ENCODE measurements at places on chromosomes 11 and 22.

DNA sequence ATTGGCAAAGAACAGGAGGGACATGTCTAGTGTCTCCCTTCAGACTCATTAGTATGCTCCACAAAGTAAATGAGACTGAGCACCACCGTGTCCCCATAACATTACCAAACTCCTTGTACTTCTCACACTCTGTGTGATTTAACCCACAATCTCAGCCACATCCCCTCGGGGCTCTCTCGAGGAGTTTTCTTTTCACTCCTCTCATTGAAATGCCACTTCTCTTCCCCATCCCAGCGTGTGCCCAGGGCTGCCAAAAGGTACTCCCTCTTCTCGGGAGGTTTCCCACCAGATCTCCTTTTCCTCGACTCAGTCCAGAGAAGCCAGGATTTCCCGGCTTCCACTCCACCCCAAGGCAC is 1.1 kb downstream of the RBFOX2 start:
- no peak for DNase-seq

- DNase-seq: no peak
These were observed 6.5 kb downstream of the ALX4 start for GRCh38 chr11:44303401-44303938.

DNA sequence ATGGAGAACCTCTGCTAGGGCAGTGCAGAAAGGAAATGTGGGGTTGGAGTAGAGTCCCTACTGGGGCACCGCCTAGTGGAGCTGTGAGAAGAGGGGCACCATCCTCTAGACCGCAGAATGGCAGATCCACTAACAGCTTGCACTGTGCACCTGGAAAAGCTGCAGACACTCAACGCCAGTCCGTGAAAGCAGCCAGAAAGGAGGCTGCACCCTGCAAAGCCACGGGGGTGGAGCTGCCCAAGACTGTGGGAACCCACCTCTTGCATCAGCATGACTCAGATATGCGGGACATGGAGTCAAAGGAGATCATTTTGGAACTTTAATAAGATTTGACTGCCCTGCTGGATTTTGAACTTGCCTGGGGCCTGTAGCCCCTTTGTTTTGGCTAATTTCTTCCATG is 8.7 kb downstream of the TSKU start:
- DNase-seq: no peak

DNA sequence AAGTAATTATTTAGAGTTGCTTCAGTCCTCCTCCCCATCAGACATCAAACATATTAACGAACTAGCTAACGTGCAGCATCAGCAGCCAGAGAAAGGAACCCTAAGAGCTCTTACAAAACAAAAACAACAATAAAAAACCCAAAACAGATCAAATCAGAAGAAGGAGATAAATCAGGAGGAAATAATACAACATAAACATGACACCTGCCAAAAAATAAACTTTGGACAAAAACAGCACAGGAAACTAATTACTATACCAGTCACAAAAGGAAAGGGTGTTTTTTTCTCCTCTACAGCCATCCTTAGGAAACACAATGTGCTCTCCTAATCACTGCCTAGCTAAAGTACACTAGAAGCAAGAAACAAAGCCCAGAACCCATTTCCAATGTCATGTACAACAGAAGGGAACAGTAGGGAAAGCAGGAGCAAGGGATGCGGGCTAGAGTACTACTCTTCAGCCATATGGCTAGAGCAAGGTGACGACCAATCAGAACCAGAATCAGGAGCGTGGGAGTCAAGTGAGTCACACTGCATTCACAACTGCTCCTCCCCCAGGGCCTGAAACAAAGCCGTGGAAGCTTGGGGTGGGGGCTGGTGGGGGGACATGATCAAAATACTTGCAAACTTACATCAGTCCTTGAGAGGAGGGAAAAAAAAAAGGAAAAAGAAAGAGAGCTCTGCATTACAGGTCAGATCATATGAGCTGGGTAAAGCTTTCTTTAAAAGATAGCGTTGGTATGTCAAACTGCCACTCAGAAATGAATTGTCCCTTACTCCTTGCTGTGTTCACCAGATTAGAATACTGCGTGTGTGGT is 60.4 kb downstream of the LARGE2 start:
- no peak for DNase-seq

GRCh38 chr22:37661160-37661924 is 2.8 kb downstream of the PDXP start:
- no peak for DNase-seq
